ENCODE measurements at places on chromosomes 5 and 9.

DNA sequence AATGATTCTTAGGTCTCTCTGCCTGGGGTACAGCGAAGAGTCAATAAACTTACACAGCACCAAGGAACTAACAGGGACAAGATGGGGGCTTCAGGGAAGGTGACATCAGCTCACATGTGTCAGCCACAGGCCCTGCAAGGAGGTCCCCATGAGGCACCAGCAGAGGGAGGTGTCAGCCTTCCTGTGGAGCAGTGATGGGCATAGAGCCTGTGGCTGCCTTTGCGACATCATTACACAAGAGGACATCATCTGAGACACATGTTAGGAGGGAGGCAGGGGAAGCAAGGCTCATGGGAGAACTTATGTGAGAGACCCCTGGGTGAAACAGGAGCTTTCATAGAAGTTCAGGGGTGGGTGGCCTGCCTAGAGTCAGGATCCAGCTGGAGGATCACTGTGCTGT lies 389.6 kb downstream of the SEMA5A start:
- no peak for DNase-seq

GRCh38 chr9:21070171-21070571 lies 7.6 kb downstream of the IFNB1 start:
- no peak for DNase-seq

GRCh38 chr9:137972988-137973470 lies 95.4 kb downstream of the CACNA1B start:
- no peak for DNase-seq

DNA sequence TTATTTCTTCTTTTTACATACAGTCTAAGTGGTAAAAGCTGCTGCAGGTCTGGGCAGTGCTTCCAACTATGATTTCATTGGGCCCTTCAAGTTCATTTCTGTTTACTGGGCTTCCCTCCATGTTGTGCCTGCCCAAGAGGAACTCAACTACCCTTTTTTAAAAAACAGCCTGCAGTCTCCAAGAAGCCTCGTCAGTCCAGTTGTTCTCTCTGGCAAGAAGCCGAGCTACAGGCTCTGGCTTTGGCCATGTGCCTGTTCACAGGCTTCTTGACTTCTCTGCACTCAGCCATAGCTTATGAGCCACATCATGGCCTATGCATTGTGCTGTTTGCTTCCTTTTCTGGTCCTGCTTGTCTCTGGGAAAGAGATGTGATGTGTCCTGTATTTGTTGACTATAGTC lies 119.7 kb upstream of the PJA2 start:
- DNase-seq: no peak

GRCh38 chr5:109907731-109908130 lies 218.0 kb downstream of the MAN2A1 start:
- no peak for DNase-seq

- DNase-seq: no peak
These were observed 200.0 kb downstream of the FGF10 start for GRCh38 chr5:44189255-44189654.

DNA sequence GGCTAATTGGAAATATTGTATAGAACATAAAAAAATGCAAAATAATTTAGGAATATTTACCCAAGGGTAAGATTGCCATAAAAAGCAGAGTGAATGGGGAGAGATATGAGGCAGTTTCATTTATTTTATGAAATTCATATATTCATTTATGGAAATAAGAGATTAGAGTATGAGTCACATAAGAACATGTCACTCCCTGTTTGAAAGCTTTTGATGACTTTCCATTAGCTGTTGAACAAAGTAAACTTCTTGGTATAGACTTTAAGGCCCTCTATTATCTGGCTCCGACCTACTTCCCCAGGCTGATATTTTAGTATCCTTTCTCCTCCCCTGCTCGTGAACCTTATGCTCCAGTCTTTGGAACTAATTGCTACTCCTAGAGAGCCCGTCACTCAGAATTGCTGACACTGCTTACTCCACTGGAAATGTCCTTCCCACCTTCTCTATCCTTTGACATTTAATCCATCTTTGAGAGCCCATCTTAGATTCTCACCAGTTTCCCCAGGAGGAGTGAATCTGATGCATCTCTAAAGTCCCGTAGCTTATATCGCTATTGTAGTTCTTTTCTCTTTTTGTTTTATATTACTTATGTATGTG lies 8.9 kb upstream of the ACTBL2 start:
- DNase-seq: no peak

GRCh38 chr5:123269851-123270250 lies 153.4 kb downstream of the CEP120 start:
- no peak for DNase-seq

- no peak for DNase-seq
These were observed 19.1 kb upstream of the ZFAND5 start for GRCh38 chr9:72383978-72384709.

DNA sequence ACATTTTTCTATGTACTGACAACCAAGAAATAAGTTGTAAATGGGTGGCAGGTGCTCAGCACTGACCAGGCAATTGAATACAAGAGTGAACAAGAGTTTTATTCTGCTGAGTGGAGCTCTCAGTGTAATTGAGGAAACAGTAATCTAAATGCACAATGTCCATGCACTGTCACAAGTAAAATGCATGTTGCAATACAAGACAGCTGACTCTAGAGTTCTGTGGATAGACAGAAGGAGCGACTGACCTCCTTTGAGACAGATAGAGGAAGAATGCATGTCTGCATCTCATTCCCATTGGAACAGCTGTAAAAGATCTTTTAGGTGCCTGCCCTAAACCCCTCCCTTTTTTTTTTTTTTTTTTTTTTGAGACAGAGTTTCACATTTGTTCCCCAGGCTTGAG lies 299.0 kb downstream of the FBXL7 start:
- DNase-seq: no peak

DNA sequence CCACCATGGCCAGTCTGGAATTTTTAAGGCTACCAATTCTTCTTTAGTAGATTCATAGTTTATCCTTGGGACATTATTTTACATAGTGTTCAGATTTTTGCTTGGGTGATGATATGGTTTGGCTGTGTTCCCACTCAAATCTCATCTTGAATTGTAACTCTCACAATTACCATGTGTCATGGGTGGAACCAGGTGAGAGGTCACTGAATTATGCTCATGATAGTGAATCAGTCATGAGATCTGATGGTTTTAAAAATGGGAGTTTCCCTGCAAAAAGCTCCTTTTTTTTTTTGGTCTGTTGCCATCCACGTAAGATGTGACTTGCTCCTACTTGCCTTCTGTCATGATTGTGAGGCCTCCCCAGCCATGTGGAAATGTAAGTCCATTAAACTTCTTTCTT lies 163.9 kb downstream of the GABRG2 start:
- DNase-seq: no peak

DNA sequence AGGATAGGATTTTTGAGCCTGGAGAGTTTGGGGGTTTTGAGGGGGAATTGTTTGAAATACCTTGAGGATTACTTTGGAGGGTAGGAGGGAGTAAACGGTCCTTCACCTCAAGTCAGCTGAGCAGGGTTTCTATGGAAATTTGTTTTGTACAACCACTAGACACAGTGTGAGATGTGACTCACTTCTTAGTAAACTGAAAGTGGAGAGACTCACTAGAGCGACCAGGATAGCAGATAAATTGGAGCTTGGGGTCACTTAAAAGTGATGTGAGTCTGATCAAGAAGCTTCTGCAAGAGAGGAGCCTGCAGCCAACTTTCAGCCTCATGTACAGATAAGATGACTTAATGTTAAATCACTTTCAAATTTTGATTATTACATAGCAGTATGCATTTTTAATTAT lies 1945.9 kb upstream of the NUDT12 start:
- no peak for DNase-seq

GRCh38 chr9:132948482-132949050 lies 4.2 kb upstream of the TSC1 start:
- no peak for DNase-seq
